GM04503 (cell line): ENCODE measurements at places on chromosomes 5 and 9.
A peak's percentile ranks its signal among the peaks of the same experiment; 100 is the strongest.

DNA sequence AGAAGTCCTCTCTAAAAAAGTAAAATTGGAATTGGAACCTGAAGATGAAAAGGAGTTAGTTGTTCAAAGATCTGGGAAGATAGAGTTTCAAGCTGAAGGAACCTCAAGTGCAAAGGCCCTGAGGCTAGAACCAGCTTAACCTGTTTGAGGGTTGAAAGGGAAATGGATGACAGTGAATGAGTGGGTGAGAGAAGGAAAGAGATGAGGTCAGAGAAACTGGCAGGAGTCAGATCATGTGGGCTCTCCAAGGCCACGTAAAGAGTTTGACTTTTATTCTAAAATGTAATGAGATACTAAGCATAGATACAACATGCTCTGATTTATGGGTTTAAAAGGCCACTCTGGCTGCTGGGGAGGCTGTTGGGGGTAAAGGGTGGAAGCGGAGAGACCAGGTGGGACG is 2.5 kb upstream of the RAD23B start:
- no peak for DNase-seq

- no peak for DNase-seq
Observed at GRCh38 chr5:82393951-82394350, 115.8 kb upstream of the RPS23 start.

DNA sequence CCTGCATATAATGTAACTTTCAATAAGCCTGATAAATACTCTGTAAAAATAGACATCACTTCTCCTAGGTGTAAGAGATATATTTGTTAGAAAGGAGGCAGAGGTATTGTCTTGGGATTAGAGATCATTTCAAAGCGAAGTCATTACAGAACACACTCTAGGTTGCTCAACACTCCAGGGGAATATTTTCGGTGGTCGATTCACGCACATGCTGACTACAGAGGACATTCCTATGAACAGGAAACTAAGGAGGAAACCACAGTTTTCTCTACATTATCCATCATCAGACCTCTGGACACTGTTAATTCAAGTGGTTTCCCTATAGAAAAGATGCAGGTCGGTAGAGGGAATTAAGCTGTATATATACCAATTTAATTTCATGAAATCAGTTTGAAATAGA is 370.0 kb downstream of the NDUFS4 start:
- no peak for DNase-seq

- DNase-seq, result peak; percentile 83
Observed at GRCh38 chr5:35884191-35884769, 27.6 kb downstream of the IL7R start.

GRCh38 chr5:124662181-124662781 is 84.2 kb downstream of the ZNF608 start:
- DNase-seq, result no peak

- no peak for DNase-seq
Observed at GRCh38 chr5:171149772-171150171, 159.3 kb upstream of the TLX3 start.

DNA sequence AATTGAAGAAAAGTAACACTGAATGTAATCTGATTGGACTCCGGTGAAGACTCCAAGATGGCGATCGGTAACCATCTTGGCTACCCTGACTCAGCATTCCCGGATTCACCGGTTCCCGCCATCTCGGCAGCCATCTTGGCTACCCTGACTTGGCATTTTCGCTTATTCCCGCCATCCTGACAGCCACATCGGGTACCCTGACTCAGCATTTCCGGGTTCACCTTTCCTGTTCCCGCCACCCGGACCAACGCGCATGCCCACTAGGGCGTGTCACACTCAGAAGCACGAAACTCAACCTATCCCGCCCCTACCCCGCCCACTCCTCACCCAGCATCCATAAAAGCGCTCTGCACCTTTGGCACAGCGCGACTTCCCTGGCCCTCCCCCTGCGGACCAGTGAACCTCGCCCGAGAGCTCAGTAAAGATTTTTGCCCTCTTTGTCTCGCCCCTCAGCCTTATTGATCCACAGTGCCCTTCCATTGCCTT is 17.2 kb downstream of the SPTLC1 start:
- DNase-seq, result no peak

- DNase-seq, result no peak
Observed at GRCh38 chr5:134100283-134101091, 14.0 kb upstream of the TCF7 start.

- DNase-seq, result no peak
Observed at GRCh38 chr5:42839196-42839595, 27.5 kb upstream of the SELENOP start.

GRCh38 chr5:106392766-106393165 is 1278.0 kb downstream of the EFNA5 start:
- DNase-seq, result no peak

- DNase-seq, result no peak
Observed at GRCh38 chr5:59346514-59346913, 547.0 kb downstream of the PDE4D start.

DNA sequence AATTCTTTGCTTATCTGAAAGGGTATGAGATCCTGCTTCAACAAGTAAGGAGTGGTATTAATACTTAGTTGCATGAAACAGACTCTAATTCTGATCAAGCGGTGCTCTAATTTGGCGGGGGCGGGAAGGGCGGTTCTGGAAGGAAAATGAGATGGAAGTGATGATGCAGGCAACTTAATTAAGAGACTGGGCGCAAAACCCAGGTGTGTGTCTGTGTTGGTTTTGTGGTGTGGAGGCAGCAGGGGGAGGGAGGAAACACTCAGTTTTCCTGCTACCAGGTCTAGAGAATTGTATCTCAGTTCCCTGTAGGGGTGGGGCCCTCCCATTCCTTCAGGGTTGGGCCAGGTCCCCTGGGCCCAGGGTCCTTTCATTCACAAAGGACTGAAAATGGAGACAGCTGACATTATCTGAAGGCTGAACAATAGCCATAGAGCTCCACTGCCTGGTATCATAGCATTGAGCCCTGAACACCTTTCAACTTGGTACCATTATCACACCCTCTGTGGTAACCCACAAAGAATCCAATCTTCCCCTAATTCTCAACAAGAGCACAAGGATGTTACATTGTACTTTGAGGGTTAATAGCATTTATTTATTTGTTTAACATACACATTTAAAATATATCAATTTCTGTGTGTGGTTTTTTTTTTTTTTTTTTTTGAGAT is 17.2 kb upstream of the C5orf47 start:
- no peak for DNase-seq

GRCh38 chr5:61180886-61181285 is 18.6 kb upstream of the SMIM15 start:
- no peak for DNase-seq

DNA sequence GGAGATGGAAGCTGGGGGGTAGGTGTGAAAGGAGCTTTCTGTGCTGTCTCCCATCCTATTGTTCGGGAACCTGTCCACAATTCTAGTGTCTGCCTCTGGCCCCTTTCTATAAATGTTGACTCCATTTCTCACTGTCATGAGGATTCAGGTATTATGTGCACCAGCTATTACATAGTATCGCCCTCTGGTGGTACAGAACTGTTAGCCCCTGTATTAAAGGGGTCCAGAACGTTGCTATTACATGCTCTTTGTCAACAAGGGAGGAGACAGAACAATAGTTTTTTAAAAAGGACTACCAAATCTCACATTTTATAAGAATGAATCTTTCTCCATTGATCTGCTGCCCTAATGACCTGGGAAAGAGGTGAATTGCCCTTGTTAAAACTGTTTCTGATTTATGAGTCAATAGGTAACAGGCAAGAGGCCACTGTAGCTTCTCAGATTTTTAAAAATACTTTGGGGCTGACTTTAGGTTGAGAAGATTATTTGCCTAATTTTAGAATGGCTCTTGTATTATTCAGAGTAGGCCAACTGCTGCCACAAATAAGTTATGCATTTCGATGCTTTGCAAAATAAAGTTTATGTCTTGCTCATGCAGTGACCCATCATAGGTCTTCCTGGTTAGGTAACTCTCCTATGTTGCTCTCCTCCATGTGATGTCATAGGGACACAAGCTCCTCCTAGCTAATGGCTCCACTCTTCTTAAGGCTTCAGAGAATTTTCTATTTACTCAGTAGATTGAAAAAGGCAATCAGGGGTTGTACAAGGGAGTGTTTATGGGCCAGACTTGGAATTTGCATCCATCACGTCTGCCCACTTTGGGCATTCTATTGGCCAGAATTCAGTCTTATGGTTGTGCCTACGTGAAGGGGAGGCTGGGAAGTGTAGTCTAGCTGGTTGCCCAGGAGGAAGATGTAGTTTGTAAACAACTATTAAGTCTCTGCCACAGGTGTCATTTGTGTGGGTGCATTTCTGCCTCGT is 20.8 kb downstream of the DCANP1 start:
- DNase-seq, result no peak

GRCh38 chr9:130302785-130303612 is 37.4 kb downstream of the HMCN2 start:
- no peak for DNase-seq

DNA sequence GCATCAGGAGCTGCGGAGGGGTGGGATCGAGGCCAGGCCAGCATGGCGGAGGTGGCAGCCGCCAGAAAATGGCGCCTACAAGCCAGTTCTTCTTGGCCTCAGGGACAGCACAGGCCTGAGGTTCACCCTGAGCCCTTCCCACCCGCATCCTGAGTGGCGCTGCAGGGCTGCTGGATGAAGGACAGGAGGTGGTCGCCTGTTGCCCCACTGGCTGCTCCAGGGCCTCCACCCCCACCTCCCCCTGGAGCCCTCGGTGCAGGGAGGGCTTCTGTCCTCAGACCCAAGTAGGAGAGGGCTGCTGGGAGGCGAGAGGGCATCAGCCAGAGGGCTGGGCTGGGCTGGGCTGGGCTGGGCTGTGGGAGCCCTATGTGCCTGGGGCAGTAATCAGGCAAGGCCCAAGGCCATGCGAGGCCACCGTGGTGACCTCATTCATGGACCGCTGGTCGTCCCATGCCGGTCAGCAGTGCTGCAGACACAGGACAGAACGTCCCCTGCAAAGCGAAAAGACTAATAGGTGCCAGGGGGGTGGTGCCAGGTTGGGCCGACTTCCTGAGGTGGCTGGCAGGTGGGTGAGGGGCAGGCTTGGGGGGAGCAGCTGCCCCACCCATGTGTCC is 13.8 kb downstream of the GPSM1 start:
- DNase-seq, result no peak

DNA sequence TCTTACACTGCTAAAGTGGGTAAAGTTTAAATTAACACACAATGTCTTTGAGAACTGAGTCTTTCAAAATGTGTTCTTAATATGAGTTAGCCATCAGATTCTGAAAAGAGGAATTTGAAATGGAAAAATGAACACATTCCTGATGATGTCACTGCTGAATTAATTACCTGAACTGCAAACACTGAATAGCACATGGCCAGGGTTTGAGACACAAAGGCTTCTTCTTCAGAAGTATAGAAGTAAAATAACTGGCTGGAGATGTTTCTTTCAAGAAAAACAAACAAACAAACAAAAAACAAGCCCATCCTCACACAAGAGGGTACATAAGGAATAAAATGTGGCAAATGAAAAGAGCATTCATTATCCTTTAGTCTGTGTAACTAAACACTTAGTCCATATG is 7.1 kb downstream of the GLIS3 start:
- DNase-seq, result no peak

DNA sequence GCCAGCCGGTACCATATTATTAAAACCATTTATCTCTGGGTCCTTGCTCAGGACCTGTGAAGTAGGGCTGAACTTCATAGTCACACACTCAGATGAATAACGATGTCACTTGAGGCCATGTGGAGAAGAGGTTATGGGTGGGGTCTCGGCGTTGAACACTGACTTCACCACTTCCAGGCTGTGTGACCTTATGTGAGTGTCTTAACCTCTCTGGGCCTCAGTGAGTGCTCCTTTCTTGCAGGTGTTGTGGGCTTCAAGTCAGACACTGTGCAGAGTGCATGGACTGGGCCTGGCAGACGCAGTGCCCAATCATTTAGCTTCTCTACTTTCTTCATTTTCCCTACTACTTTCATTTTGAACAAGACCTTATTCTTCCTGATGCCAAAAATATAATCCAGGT is 278.8 kb downstream of the PBX3 start:
- no peak for DNase-seq

GRCh38 chr5:13248253-13248652 is 696.2 kb downstream of the DNAH5 start:
- DNase-seq, result no peak

DNA sequence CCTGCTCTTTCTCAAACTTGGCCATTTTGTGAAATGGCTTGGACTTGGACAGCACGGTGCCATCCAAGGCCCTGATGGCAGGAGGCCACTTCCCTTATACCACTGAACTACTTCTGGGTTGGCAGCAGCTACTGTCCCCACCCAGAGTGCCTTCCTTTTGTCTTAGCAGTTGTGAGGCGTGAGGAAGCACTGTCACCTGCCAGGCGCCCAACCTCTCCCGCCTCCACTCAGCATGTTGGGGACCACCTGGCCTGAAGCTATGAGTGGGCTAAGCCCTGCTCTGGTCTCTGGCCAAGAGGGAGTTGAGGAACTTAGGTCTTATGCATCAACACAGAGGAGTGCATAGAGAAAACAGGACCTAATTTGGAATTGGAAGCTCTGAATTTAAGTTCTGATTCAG is 276.0 kb downstream of the ENC1 start:
- no peak for DNase-seq

DNA sequence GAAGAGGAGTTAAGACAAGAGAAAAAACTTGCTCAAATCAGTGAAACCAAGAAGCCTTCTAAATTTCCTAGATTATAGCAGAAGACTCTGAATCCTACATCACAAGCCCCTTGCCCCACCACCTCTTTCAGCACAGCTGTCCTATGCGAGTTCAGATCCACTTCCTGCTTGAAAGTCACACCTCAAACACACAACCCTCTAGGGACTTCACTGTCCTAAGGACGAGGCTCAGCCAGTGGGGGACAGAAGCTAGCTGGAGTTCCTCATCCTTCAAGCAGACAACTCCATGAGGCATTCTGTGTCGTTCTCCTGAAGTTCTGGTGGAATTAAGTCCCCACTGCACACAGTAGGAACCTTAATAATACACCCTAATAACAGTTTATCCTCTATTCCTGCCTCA is 44.3 kb downstream of the NRG2 start:
- DNase-seq, result no peak

DNA sequence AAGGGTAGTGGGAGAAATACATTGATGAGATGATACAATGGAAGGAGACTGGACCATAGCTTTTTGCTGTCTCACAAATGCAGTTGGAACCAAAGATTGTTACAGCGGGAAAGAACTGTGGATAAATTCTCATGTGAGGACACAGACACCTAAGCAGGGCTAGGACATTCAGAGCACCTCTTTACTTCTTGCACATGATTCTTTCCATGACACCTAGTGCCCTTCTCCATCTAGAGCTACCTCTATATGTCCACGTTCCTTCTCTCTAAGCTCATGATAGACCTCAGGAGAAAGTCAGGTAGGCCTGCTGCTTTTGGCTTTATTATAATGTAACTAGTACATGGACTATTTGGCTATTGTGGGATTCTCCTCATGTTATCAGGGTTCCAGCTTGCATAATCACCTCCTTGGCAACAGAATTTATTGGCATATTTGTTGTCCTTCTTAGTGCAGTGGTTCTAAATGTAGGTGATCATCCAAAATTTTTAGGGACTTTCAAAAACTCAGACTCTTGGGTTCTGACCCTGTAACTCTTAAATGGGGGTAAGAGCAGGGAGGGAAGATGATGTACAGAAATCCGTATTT is 27.2 kb downstream of the NR3C1 start:
- DNase-seq, result no peak

GRCh38 chr9:18776836-18777820 is 255.9 kb downstream of the SAXO1 start:
- no peak for DNase-seq
